Memory B cell (primary cell): ENCODE measurements at places on chromosomes 6 and 20.

GRCh38 chr20:52459150-52459549 lies 267.6 kb upstream of the ZFP64 start:
- no peak for DNase-seq

GRCh38 chr6:121437851-121438651 lies 2.6 kb downstream of the GJA1 start:
- no peak for DNase-seq

GRCh38 chr20:22866812-22867341 lies 168.2 kb upstream of the SSTR4 start:
- no peak for DNase-seq

- no peak for DNase-seq
Observed at GRCh38 chr6:121732641-121733040, 297.2 kb downstream of the GJA1 start.

- DNase-seq, result no peak
Observed at GRCh38 chr20:35398660-35399144, 13.1 kb downstream of the UQCC1 start.

DNA sequence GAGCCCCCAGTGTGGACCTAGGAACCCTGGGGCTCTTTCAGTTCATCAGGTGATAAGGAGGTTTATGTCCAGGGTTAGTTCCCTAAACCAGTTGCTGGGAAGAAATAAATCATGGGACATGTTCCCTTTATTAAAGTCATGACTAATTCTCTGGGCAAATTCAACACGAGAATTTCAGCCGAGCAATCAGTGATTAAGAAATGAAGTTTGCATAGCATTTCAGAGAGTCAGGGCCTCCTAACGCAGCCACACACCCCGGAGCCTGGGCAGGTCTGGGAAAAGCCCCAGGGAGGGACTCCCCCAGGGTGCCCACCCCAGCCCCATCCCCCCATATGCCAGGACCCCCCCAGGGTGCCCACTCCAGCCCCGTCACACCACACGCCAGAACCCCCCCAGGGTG lies 20.1 kb downstream of the SLCO4A1 start:
- DNase-seq, result no peak
